RPMI8226 (cell line): ENCODE measurements at places on chromosomes 2 and 18.

- DNase-seq: no peak
These were observed 68.0 kb upstream of the PSME4 start for GRCh38 chr2:54038835-54039234.

- peak; percentile 60 for DNase-seq
These were observed 9.8 kb upstream of the RAB17 start for GRCh38 chr2:237600205-237600846.

DNA sequence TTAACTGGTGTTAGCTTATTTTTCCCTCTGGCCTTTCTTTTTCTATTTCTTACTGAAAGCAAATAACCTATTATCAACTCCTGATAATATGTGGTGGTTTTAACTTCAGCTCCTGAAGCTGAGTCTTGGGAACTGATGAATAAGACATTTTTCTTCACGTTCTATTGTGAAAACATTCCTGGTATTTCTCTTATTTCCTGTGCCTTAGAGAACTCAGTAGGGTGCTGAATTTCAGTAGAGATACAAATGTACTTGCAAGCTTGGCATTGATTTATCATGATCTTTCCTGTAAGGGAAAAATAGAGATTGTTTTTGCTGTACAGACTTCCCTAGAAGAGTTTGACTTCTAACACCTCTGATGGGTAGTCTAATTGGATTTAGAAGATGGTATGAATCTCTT lies 52.8 kb upstream of the DCC start:
- DNase-seq: no peak

DNA sequence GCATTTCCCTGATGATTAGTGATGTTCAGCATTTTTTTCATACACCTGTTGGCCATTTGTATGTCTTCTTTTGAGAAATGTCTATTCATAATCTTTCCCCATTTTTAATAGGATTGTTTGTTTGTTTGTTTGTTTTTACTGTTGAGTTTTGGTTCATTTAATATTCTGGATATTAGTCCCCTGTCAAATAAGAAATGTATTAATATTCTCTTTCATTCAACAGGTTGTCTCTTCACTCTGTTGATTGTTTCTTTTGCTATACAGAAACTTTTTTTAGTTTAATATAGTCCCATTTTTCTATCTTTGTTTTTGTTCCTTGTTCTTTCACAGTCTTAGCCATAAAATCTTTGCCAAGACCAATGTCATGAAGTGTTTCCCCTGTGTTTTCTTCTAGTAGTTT lies 22.1 kb downstream of the ACVR1C start:
- no peak for DNase-seq

GRCh38 chr2:112848833-112849232 lies 12.3 kb upstream of the IL1B start:
- no peak for DNase-seq

DNA sequence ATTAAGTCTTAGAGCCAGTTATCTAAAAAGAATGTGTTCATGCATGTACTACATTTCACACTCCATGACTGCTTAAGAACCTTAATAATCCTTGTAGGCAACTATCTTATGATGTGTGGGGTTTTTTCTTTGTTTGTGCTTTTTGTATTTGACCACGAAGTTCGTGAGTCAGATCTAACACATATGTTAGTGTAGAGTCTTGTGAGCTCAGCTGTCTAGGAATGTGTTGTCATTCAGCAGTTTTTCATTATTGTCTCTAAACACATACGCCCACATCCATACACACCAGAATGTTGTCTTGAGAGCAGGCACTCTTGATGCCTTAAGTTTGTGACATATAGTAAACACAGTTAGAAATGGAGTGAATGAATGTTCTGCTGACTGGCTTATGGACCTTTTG lies 38.4 kb downstream of the CAB39 start:
- no peak for DNase-seq

GRCh38 chr2:240420206-240421104 lies 15.0 kb upstream of the GPC1 start:
- no peak for DNase-seq

DNA sequence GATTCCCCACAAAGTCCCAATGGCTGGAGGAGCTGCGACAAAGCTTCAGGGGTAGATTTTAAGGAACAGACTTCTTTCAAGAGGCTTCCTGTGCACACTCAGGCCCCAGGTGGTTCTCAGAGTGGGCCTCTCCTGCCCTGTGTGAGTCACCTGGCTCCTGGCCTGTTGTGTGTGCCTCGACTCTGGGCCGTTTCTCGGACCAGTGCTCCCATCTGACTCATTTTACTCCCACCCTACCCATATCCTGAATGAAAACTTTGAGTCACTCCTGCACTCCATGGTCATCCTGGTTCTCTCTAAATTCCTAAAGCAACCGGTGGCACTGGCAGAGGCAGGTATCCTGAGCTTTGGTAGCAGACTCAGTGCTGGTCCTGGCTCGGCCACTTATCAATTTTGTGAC lies 84.1 kb downstream of the CELF4 start:
- no peak for DNase-seq

DNA sequence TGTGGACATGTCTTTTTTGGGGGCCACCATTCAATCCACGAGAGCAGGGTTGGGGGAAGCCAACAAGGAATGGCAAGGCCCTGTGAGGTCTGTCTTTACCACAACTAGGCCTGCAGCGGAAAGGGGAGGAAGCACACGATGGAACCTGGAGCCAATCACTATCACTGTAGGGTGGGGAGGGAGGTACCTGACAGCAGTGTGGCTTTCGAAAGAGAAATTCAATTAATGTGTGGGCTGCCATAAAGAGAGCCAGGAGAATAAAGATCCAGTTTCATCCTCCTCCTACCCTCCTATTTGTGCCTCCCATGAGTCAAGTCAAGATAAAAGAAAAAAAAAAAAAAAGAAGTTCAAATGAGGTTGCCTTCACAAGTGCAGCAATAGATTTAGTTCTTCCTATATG lies 18.9 kb upstream of the RBMS1 start:
- no peak for DNase-seq

- no peak for DNase-seq
These were observed 6.1 kb downstream of the ZFP36L2 start for GRCh38 chr2:43220229-43220751.

GRCh38 chr2:28750316-28751251 lies 1.0 kb upstream of the PPP1CB start:
- DNase-seq: peak; percentile 22

- DNase-seq: no peak
These were observed 437.0 kb downstream of the PTPRM start for GRCh38 chr18:8003878-8004675.

DNA sequence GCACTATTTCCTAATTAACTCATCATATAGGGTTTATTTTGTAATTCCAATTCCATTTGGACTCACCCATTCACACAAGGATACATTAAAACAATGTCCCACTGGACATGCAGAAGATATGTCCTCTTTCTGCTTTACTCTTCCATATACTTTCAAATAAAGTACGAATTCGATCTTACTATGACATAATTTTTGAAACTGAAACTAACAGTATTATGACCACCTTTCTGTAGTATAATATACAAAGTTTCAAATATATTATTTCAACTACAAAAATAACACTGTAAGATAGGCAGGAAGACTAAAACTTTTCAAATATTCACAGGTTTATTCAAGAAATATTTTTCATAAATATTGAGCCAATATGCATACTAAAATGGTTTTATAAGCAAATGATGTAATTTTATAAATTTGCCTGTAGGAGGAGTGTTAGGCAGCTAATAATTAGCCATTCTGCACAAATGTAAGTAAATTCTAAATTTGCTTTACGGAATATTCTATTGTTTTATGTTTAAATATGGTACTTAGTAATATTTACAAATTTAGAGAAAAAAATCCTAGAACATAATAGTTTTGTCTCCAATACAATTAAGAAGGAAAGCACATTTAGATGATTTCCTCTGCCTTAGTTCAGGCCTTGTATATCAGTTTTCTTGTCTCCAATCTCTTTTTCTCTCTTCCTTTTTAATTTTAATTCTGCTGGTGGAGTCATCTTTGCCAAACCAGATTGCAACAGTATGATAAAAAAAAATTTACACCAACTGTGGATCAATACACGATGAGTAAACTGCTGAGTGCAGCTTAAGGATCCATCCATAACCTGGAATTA lies 85.9 kb downstream of the CERKL start:
- no peak for DNase-seq

DNA sequence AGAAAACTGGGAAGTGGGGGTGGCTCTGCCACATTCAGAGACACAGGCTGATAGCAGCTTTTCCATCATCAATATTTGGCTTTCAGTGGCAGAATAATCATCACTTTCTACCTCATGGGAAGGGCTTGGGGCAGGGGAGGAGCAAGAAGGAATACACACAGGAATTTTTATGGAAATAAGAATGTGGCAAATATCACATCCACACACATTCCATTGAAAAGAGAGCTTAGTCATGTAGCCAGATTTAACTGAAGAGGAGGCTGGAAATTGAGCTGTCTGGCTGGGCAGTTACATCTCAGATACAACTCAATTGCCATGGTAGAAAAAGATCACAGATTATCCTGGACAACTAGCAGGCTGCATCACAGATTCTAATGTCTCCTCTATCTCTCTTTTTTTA lies 1474.0 kb upstream of the ACVR2A start:
- no peak for DNase-seq

DNA sequence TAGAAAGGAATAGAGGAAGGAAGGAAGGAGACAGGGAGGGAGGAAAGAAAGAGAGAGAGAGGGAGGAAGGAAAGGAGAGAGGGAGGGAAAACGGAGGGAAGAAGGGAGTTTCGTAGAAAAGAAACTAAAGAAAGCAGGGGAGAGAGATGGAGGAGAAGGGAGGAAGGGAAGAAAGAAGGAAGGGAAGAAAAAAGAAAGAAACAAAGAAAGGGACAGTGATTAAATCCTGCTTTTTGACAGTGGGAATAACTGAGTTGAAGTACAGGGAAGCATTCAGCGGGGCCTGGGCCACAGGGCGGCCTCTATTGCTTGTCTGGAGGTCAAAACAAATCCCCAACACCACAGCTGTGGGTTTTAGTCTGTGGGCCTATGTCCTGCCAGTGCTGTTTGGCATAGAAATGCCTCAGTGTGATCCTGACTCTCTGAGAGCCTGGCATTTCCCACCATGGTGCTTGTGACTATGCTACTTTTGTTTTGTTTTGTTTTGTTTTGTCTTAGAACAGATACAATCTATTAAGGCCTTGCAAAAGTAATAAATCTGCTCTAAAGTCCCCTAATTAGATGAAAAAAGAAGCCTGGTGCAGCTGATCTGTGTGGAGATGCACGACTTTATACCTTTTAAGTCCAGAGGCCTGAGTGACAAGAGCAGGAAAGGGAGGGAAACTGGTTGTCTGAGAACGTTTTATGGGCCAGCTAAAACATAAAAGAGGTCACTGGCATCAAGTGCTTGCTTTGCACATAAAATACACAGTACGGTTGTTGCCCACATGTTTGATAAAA lies 40.0 kb downstream of the IL1RL2 start:
- DNase-seq: no peak

- DNase-seq: no peak
These were observed 115.3 kb downstream of the BCL2L11 start for GRCh38 chr2:111236025-111236424.

DNA sequence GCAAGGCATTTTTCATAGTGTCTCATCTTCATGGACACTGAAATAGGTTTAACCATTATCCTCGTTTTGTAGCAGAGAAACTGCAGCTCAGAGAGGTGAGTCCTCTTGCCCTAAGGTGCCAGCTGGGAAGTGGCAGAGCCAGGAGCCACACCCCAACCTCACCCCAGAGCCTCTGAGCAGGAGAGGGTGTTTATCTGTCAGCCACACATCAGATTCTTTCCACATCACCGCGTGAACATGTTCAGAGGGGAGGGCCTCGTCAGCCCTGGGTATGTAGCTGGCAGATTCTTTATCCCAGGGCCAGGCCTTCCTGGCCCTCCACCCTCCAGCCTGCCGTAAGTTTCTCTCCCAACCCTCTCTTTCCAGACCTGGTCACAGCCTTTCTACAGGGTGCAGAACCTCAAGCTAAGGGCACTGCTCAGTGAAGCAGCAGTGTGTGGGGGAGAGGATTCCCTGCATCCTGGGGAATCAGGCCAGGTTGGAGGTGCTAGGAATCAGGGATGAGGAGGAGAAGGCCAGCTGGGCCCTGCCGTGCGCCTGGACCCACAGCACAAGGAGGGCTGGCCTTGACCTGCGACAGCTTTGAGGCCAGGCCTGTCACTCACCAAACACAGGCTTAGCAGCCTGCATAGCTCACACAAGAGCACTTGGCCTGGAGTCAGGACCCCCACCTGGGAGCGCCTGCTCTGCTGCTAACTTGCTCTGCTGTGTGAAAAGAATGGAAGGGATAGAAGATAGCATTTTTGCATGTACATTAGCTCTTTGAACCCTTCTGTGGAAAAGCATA lies 111.3 kb upstream of the MCFD2 start:
- no peak for DNase-seq

DNA sequence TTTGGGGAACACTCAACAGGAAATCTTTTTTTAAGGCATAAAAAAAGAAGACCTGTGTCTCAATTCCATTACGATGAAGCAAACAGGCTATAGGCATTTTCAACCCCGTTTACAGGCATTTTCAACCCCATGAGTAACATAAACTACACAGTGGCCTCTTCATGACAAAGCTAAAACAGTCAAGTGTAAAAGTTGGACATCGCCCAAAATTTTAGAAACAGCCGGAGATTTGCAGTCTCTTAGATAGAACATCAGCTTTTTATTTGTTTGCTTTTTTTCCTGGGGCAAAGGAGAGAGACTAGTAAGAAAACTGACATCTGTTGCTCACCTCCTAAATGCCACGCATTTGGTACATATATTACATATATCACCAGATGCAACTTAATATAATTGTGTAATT lies 173.7 kb downstream of the CMPK2 start:
- DNase-seq: peak; percentile 7
